ENCODE measurements at places on chromosomes 2 and 18. TPM values are rescaled to one million over a fixed set of nuclear protein-coding genes. Genes with fewer than 3 reads are reported as not detected.

PTRHD1 gene
- total RNA-seq: 19.9 TPM

CAPN14 gene
- 0.12 TPM for total RNA-seq

TIMM21 gene
- total RNA-seq: 25.0 TPM

METTL5 gene
- total RNA-seq: 50.2 TPM

XDH gene
- total RNA-seq: under 0.01 TPM

PRKAG3 gene
- total RNA-seq: not detected

DPY30 gene
- 54.9 TPM for total RNA-seq

ABCG8 gene
- total RNA-seq: not detected

ST6GAL2 gene
- total RNA-seq: 0.11 TPM

PDE1A gene
- total RNA-seq: 20.0 TPM

FHL2 gene
- 148 TPM for total RNA-seq

SIX2 gene
- total RNA-seq: 1.1 TPM

NAT8 gene
- not detected for total RNA-seq

Measured in uterine smooth muscle cell (primary cell).